ENCODE measurements at places on chromosomes 13 and 19. TPM values are rescaled to one million over a fixed set of nuclear protein-coding genes. Genes with fewer than 3 reads are reported as not detected.
A peak's percentile ranks its signal among the peaks of the same experiment; 100 is the strongest.

- no peak for DNase-seq
Measured at GRCh38 chr13:30477346-30478195, 11.8 kb upstream of the HMGB1 start.

DNA sequence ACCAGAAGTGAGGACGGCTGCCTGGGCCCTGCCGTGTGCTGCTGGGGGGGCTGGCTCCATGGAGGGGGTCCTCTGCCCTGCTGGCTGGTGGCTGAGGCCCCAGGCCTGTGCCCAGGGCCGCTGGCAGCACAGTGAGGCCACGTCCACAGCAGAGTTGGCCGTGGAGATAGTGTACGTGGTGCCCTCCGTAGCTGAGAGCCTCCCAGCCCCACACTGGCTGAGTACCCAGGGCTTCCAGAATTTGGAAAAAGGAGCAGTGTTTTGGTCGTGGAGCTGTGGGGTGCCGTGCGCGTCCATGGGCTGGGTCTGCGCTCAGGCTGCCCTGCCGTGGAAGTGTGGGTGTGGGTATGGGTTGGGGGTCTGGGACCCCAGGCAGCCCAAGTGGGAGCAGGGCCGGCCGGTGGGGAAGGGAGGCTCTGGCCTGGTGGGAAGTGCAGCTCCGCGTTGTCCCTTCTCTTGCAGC, 5.9 kb downstream of the PTBP1 start:
- no peak for DNase-seq

DNA sequence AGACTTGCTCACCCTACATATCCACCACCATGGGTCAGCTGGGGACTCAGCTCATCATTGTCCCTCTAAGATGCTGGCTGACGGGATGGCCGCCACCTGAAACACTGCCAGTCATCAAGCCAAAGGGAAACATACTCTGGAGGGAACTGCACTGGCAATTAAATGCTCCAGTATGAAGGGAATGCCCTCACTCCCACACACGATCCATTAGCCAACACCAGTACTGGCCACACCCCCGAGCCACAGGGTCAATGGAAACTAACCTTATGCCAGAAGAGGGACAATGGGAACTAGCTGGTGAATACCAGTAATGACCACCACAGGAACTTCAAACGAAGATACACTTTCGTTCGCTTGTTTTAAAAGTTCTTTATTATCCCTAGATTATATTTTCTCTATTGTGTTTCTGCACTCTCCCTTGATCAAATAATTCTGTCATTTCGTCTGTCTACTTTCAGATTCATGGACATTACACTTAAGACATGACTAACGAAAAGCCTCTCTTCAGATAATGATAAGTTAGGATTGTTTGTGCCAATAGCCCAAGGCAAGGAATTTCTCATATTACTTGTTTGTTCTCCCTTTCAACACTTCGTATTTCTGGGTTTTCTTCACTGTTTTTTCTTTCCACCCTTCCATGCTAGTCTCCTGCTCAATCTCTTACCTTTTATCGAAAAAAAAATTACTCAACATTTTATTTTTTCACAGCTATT, 1.7 kb upstream of the ZNF507 start:
- no peak for DNase-seq

GIPR gene
- polyA plus RNA-seq = 1.1 TPM

DNA sequence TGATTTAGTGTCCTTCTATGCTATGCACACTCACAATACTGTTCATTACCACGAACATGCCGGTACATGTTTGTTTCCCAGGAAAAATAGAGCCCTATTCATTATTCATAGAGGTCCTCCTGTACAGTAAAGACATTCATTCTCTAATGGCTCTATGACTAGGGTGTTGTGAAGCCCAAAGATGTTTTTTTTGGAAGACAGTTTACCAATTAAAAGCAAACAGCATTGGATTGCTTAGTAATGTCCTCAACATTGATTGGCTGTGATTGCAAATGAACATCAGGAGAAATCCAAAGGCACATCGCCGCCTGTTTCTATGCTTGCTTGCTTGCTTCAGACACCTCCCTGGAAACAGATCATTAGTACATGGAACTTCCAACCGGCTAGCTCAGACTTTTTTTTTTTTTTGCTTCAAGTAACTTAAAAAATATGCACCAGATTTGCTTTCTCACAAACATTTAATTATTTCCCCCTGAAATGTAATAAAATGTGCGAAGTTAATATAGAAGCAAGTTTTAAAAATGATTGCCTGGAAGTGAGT, 8.8 kb upstream of the GPC6 start:
- DNase-seq = no peak

FAM216B gene
- not detected for polyA plus RNA-seq

DNA sequence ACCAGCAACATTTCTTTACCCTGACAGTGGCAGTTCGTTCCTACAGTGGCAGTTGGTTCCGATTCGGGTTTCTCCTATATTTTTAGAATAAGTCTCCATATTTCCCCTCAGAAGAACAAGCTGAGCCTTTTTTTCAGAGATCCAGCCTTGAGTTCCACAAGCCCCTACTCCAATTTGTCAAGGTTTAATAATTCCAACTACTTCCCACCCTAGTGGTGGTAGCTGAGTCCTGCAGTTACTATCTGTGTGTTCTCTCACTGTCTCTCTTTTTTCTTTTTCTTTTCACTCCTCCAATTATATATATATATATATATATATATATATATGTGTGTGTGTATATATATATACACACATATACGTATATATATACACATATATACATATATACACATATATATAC, 1347.3 kb downstream of the PCDH9 start:
- no peak for DNase-seq

ATXN8OS gene
- polyA plus RNA-seq = not detected

- DNase-seq = no peak
Measured at GRCh38 chr19:23394511-23394910, 760 bp downstream of the ZNF91 start.

GRCh38 chr19:3645726-3646125, 19.1 kb upstream of the CACTIN start:
- no peak for DNase-seq

TEX101 gene
- polyA plus RNA-seq = not detected

DNA sequence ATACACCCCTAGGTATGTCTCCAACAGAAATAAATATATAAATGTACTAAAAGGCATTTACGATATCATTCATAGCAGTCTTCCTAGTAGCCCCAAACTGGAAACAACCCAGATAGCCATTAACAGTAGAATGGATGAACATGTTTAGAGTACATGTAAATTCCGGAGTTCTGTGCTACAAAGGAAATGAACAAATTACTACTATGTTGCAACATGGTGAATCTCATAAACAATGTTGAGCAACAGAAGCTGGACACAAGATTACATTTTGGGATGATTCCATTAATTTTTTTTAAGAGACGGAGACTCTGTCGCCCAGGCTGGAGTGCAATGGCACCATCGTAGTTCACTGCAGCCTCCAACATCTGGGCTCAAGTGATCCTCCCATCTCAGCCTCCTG, 5.9 kb upstream of the SLC7A10 start:
- peak; percentile 31 for DNase-seq

TSHZ3 gene
- polyA plus RNA-seq = 3.6 TPM

DNA sequence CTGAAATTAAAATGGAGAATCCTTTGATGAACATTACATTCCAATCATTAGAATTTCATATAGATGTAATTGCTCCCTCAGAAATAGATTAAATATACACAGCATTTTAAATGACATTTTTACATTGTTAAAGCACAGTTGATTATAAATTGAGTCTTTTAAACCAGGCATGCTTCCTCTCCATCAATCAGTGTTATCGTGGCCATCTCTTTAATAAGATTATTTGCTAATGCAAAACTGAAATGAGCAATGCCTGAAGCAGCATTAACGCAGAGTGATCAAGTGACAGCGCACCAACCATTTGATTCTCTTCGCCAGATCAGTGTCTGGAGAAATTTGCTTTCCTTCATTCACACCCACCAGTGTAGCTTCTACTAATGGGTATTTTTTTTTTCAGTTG, 259.8 kb downstream of the OXGR1 start:
- no peak for DNase-seq

DNA sequence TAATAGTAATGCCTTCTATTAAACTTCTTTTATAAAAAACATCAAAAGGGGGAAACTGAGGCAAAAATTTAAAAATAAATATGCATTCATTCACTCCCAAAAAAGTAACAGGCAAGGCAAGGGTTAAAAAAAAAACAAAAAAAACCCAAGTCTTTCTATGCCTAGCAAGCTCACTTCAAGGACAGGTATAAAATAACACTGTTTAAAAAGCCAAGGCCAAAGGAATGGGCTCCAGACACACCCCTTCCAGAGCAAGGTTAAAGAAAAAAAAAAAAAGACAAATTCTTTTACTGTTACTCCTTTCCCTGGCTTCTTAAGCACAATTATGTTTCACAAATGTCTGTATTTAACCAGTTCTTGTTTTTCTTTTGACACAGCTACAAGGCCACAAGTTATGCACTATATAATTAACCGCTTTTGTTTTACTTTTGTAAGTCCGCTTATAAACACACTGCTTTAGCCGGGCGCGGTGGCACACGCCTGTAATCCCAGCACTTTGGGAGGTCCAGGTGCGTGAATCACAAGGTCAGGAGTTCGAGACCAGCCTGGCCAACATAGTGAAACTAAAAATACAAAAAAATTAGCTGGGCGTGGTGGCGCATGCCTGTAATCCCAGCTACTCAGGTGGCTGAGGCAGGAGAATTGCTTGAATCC, 3.6 kb downstream of the SIGLEC11 start:
- no peak for DNase-seq

- no peak for DNase-seq
Measured at GRCh38 chr13:43905435-43906031, 25.8 kb downstream of the LACC1 start.

DNA sequence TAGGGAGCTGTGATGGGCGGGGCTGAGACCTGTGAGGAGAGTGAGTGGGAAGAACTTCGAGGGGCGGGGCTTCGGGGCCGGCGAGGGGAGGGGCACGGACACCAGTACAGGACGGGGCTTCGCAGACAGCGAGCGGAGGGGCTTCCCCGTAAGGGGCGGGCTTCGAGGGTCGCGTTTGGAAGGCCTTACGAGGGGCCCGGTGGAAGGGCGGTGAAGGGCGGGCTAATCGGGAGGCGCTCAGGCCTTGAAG, 4.1 kb upstream of the EMP3 start:
- DNase-seq = no peak

IRGC gene
- not detected for polyA plus RNA-seq

DNA sequence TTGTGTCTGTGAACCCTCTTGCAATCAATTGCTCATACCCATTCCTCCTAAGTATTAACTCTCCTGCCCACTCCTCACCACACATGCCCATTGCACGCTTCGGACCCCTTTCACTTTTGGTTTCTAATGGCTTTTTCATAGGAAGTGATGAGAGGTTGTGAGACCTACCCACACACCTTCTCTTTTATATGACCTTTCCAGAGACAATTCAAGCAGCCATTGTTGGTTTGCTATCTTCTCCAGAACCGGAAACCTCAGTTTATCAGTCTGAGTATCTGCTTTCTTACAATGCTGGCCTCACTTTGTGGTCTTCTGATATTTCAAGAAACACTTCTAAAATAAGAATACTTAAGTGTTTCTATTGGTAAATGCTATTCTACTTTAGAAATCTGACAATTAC, 1550.8 kb upstream of the SLC10A2 start:
- no peak for DNase-seq

All from BJ (cell line).